Activated CD4-positive, alpha-beta T cell treated with anti-CD3 and anti-CD28 coated beads, Interleukin-2, amount 10 ng/mL, durations not matched to agents 24 days and 14 days (primary cell): ENCODE measurements at places on chromosomes 3 and 15. TPM values are rescaled to one million over a fixed set of nuclear protein-coding genes. Genes with fewer than 3 reads are reported as not detected.

The MINAR1 gene
- 0.64 and 0.65 TPM in 2 replicates for total RNA-seq

- peak overlapping the region; percentile 70 for H3K27ac ChIP-seq
- H3K27me3 ChIP-seq, result no peaks in the 10 kb centered on the region
- H3K36me3 ChIP-seq, result peaks cover 30% of the 10 kb centered on the region
- no peak for DNase-seq
Observed at GRCh38 chr3:106214641-106215040, 345.8 kb upstream of the CBLB start.

The AHSG gene
- not detected in 2 replicates for total RNA-seq

GRCh38 chr3:167166012-167166411, 214.1 kb downstream of the ZBBX start:
- H3K27me3 ChIP-seq, result no peaks in the 10 kb centered on the region
- no peak for DNase-seq
- no peak overlapping the region for H3K4me3 ChIP-seq
- no peaks in the 10 kb centered on the region for H3K4me1 ChIP-seq
- H3K27ac ChIP-seq, result no peak overlapping the region

The ERICH6 gene
- not detected in 2 replicates for total RNA-seq

DNA sequence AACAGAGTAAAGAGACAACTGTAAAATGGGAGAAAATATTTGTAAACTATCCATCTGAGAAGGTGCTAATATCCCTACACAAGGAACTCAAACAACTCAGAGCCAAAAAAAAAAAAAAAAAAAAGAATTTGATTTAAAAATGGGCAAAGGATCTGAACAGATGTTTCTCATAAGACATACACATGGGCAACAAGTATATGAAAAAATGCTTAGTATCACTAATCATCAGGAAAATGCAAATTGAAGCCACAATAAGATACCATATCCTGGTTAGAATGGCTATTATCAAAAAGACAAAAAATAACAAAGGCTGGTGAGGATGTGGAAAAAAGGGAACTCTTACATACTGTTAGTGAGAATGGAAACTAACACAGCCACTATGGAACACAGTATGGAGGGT, 36.2 kb downstream of the TXNRD3 start:
- H3K27ac ChIP-seq, result no peak overlapping the region
- H3K4me1 ChIP-seq, result peaks cover 3% of the 10 kb centered on the region
- no peaks in the 10 kb centered on the region for H3K36me3 ChIP-seq
- DNase-seq, result no peak
- H3K4me3 ChIP-seq, result no peak overlapping the region

DNA sequence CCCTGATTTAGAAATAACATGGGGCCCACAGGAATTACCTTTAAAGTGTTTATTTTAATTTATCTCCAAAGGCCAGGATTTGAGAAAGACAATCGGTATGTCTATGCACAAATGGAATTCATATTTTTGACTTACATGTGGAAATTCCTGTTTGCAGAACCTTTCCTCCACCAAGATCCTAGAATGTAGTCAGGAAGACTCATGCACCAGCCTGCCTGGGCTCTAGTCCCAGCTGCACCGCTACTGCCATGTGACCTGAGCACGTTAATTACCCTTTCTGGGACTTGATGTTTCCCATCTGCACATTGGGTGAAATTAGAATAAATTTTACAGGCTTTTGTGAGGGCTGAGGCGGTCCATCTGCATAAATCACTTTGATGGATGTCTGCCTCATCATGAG, 194.2 kb downstream of the ATP10A start:
- H3K27me3 ChIP-seq, result peaks cover 29% of the 10 kb centered on the region
- no peak overlapping the region for H3K4me3 ChIP-seq
- H3K27ac ChIP-seq, result no peak overlapping the region
- H3K4me1 ChIP-seq, result peaks cover 6% of the 10 kb centered on the region

GRCh38 chr15:80780416-80781221, 1.4 kb downstream of the CEMIP start:
- peak; percentile 79 for DNase-seq
- H3K27ac ChIP-seq, result no peak overlapping the region
- H3K36me3 ChIP-seq, result no peaks in the 10 kb centered on the region

- H3K4me1 ChIP-seq, result peaks cover 5% of the 10 kb centered on the region
- no peak overlapping the region for H3K27ac ChIP-seq
- H3K27me3 ChIP-seq, result no peaks in the 10 kb centered on the region
- H3K4me3 ChIP-seq, result no peak overlapping the region
- peak; percentile 34 for DNase-seq
- no peaks in the 10 kb centered on the region for H3K36me3 ChIP-seq
Observed at GRCh38 chr3:188026191-188026968, 127.6 kb upstream of the LPP start.

DNA sequence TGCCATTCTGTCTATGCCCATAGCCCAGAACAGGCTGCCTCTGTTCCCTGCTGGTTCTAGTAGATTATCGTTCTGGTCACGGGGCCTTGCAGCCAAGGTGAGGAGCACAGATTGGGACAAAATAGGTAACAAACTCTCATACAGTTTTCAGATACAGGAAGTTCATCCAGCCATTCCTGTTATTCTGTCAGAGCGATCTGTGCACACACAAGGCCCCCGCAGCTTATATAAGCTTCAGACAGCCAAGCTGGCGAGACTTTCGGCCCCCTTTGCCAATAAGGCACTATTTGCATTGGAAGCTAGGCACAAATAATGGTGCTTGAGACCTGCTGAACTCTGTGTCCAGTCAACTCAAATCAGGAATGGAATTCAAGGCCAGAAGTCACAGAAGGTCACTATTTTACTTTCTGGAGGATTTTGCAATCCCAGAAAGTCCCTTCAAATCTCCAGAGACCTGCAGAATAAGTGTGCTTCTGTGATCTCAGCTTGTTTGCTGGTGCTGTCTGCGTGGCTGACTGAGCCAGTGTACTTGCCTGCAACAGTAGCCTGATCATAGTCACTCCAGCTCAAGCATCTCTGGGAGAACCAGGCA, 69.4 kb downstream of the BFSP2 start:
- H3K4me3 ChIP-seq, result no peak overlapping the region
- no peak overlapping the region for H3K27ac ChIP-seq
- peaks cover 23% of the 10 kb centered on the region for H3K4me1 ChIP-seq
- H3K27me3 ChIP-seq, result no peaks in the 10 kb centered on the region
- H3K36me3 ChIP-seq, result no peaks in the 10 kb centered on the region

The PLIN1 gene
- total RNA-seq, result 0.14 TPM in 1 of 2 replicates, not detected in the other

DNA sequence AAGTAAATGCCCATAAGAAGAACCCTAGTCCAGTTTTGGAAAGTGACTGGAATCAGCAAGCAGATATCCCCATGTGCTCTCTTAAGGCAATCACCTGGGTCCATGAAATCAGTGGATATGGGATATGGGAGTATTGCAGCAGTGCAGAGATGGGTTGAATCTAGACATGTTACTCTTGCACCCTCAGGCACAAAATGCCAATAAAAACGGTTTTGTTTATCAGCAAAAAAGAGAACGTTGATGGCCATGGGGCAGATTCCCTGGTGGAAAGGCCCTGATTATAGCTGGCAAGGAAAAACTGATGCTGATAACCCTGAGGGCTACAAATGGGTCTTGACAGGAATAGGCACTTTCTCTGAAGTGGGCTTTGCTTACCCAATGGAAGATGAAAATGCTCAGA, 380.2 kb upstream of the SEMA6D start:
- H3K36me3 ChIP-seq, result no peaks in the 10 kb centered on the region
- H3K4me1 ChIP-seq, result no peaks in the 10 kb centered on the region
- H3K4me3 ChIP-seq, result no peak overlapping the region
- no peak for DNase-seq
- H3K27me3 ChIP-seq, result no peaks in the 10 kb centered on the region
- H3K27ac ChIP-seq, result no peak overlapping the region

DNA sequence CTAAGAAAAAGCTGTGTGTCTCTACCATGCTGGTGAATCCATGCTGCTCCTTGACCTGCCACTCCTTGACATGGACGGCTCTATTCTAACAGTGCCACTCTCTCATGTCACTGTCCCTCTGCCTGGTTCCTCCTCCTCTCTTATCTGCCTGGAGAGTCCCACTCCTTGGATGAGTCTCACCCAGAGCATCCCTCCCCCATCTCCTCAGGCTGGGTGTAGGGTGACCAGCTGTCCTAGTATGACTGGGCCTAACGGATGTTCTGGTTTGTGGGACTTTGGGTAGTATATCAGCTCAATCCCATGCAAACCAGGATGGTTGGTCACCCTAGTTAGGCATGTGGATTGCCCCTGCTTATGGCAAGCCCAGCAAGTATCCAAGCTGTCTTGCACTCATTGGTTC, 54.3 kb downstream of the LIPC start:
- H3K36me3 ChIP-seq, result peaks cover 6% of the 10 kb centered on the region
- H3K4me1 ChIP-seq, result peaks cover 44% of the 10 kb centered on the region
- no peak overlapping the region for H3K4me3 ChIP-seq
- peak overlapping the region; percentile 96 for H3K27ac ChIP-seq
- DNase-seq, result no peak

GRCh38 chr3:131036200-131036816, 9.6 kb downstream of the NEK11 start:
- H3K4me1 ChIP-seq, result peaks cover 6% of the 10 kb centered on the region
- no peaks in the 10 kb centered on the region for H3K36me3 ChIP-seq

GRCh38 chr3:43478118-43478785, 143.6 kb downstream of the ANO10 start:
- no peak overlapping the region for H3K4me3 ChIP-seq
- H3K27ac ChIP-seq, result peak overlapping the region; percentile 78
- H3K4me1 ChIP-seq, result peaks cover 19% of the 10 kb centered on the region
- peaks cover 9% of the 10 kb centered on the region for H3K36me3 ChIP-seq
- no peak for DNase-seq

GRCh38 chr3:126394179-126394976, at the start of gene CFAP100:
TSS of gene CFAP100 (plus strand) at chr3:126394909. CDS start at chr3:126396001, 1,092 bp downstream.
- H3K36me3 ChIP-seq, result no peaks in the 10 kb centered on the region
- peaks cover 48% of the 10 kb centered on the region for H3K27me3 ChIP-seq
- DNase-seq, result no peak
- H3K4me3 ChIP-seq, result no peak within 1 kb of the TSS
- peaks cover 6% of the 10 kb centered on the region for H3K4me1 ChIP-seq
- no peak within 1 kb of the TSS for H3K27ac ChIP-seq

DNA sequence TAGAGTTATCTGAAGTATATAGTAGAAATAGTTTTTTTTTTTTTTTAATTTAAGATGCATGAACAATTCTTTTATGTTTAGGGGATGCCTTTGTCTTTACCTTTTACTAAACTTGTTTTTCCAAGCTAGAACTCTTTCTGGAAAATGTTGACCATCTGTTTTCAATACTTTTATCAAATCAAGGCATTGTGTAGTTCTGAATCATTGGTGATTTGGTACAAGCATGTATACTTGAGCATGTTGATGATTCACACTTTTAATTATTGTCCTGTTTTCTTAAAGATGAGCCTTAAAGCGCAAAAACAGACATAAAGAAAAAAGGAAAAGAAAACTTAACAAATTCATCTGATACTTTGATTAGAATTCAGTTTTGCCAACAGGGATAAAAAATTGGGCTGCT, 28.3 kb downstream of the PDCD6IP start:
- DNase-seq, result no peak
- no peaks in the 10 kb centered on the region for H3K27me3 ChIP-seq
- peaks cover 2% of the 10 kb centered on the region for H3K4me1 ChIP-seq

The CCRL2 gene
- total RNA-seq, result 1.7 and 1.9 TPM in 2 replicates

DNA sequence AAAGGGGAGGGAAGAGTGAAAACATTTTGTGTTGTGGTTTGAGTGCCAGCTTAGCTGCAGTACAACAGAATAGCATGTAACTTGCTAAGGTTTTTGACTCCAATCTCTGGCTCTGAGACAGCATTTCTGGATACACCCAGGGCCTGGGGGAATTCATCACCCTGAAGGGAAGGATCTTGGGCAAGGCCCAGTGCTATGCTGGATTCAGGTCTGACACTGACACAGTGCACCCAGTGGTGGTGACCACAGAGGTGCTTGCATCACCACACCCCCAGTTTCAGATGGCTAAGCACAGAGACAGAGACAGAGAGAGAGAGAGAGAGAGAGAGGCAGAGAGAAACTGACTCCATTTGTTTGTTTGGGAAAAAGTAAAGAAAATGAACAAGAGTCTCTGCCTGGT, 74.1 kb upstream of the KBTBD8 start:
- no peaks in the 10 kb centered on the region for H3K36me3 ChIP-seq
- H3K27me3 ChIP-seq, result no peaks in the 10 kb centered on the region
- H3K4me1 ChIP-seq, result no peaks in the 10 kb centered on the region
- no peak for DNase-seq
- H3K27ac ChIP-seq, result no peak overlapping the region
- H3K4me3 ChIP-seq, result no peak overlapping the region

GRCh38 chr3:37506956-37507535, 332.7 kb upstream of the LRRFIP2 start:
- no peak overlapping the region for H3K27ac ChIP-seq
- H3K27me3 ChIP-seq, result peaks cover 6% of the 10 kb centered on the region
- H3K4me1 ChIP-seq, result peaks cover 18% of the 10 kb centered on the region
- DNase-seq, result no peak

GRCh38 chr15:92079647-92080255, 226.2 kb downstream of the SLCO3A1 start:
- H3K27me3 ChIP-seq, result no peaks in the 10 kb centered on the region
- no peak for DNase-seq
- peaks cover 12% of the 10 kb centered on the region for H3K4me1 ChIP-seq
- H3K27ac ChIP-seq, result no peak overlapping the region
